ENCODE measurements at places on chromosomes 13 and 19.

DNA sequence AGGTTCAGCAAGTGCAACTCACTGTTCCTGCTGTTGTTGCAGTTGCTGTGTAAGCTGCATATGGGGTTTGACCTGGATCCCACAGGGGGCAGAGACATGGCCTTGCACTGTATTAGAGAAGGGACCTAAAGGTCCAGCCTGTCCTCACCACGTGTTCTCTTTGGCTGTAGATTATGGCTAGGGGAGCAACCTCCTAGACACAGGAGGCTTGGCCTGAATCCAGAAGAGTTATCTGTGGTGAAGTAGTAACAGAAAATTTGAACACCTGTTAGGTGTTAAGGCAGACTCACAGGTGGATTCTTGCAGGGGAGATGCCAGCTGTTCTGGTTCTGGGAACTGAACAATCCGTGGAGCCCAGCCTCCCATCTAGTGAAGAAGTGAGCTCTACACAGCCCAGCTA lies 3.4 kb upstream of the CYP4F11 start:
- no peak for DNase-seq

DNA sequence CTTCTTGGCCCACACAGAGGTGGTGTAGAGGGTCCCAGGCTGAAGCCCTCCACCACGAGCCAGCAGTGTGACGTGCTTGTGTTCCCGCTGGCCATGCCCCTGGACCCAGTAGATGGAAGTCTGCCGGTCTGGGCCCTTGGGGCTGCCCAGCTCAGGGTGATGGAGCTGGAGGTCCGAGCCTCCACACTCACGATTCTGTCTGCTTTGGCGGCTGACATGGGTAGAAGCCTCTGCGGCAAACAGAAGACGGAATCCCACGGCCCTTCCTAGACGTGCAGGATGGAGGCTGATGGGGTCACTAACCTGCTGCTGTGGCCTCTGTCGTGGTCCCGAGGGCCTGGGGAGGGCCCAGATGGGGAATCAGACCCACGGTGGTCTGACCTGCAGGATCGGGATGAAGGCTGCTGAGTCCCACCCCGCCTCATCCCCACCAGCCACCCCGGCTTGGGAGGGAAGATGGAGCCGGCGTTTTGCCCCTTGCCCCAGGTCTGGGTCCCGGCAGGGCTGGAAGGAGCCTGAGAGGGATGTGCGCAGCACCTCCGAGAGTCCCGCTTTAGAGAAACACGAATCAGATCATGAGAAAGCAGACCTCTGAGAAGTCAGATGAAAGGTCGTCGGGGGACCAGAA lies 4.4 kb downstream of the TMEM86B start:
- DNase-seq, result no peak

DNA sequence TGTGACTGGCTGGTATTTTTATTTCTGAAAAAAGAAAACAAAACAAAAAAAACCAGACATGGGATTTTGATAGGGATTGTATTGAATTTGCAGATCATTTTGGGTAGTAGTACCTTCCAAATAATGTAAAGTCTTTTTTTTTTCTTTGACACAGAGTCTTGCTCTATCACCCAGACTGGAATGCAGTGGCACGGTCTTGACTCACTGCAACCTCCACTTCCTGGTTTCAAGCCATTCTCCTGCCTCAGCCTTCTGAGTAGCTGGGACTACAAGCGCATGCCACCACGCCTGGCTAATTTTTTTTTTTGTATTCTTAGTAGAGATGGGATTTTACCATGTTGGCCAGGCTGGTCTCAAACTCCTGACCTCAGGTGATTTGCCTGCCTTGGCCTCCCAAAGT lies 4.2 kb downstream of the ZNF101 start:
- DNase-seq, result no peak

GRCh38 chr13:91946498-91947070 lies 548.2 kb downstream of the GPC5 start:
- no peak for DNase-seq

DNA sequence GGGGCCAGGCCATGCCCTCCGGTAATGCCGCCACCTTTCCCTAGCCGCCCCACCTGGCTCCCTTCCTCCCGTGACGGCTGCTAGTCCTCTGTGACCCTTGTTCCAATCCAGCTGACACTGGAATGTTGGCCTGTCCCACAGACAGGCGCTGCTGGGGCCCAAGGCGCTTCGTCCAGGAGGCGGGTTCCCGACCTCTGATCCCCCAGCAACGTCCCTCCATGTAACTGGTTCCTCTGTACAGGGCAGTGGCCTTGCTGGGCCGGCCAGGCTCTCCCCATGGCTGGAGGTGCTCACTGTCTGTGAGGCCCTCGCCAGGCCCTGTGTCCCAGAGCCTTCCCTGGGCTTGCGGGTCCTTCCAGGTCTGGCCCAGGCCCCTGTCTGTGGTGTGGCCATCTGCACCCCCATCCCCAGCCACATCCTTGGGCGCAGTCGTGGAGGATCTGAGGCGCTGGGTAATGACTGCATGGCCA lies 6.8 kb upstream of the GRIN3B start:
- DNase-seq, result no peak

- no peak for DNase-seq
These were observed 7.1 kb upstream of the DHRS12 start for GRCh38 chr13:51811046-51811445.

GRCh38 chr19:29741776-29742175 lies 26.7 kb upstream of the C19orf12 start:
- DNase-seq, result no peak

GRCh38 chr19:5314012-5314906 lies 26.4 kb downstream of the PTPRS start:
- peak; percentile 53 for DNase-seq

DNA sequence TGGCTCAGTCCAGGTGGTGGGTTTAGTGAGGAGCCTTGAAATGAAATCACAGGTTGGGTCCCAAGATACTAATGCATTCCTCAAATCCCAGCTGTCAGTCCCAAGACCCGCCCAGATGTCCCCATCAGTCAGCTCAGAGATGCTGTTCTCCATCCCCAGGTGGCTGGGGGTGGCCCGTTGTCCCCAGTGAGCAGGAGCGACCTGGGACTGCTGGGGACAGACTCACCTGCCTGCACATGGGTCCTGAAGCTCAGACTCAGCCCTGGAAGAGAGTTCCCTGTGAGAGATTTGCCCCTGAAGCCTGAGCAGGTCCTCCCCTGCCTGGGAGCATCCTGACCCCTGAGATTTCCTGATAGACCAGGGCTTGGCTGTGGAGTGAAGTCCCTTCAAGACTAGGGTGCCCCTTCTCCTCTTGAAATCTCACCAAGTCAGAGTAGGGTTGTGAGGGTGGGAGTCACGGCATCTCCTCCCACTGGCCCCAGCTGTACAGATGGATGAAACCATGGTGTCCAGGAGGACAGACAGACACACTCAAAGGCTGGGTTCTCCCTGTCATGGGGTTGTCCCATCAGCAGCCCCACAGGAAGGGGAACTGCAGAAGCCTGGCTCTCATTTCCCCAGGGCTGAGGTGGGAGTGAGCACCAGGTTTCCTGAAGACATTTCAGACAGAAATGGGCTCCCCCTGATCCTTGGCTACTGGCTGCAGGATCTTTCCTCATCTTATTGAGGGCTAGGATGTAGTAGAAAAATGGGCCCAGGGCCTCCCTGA lies 14.4 kb downstream of the LILRA5 start:
- no peak for DNase-seq

DNA sequence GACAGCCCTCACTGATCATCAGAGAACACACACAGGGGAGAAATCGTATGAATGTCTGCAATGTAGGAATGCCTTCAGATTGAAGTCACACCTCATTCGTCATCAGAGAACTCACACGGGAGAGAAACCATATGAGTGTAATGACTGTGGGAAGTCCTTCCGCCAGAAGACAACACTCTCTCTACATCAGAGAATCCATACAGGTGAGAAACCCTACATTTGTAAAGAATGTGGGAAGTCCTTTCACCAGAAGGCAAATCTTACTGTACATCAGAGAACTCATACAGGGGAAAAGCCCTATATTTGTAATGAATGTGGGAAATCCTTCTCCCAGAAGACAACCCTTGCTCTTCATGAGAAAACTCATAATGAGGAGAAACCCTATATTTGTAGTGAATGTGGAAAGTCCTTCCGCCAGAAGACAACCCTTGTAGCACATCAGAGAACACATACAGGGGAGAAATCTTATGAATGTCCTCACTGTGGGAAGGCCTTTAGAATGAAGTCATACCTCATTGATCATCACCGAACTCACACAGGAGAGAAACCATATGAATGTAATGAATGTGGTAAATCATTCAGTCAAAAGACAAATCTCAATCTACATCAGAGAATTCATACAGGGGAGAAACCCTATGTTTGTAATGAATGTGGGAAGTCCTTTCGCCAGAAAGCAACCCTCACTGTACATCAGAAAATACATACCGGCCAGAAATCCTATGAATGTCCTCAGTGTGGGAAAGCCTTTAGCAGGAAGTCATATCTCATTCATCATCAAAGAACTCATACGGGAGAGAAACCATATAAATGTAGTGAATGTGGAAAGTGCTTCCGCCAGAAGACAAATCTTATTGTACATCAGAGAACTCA lies 32.5 kb downstream of the ZNF567 start:
- DNase-seq, result peak; percentile 7

- DNase-seq, result no peak
These were observed 173.9 kb downstream of the FLT1 start for GRCh38 chr13:28320884-28321574.

DNA sequence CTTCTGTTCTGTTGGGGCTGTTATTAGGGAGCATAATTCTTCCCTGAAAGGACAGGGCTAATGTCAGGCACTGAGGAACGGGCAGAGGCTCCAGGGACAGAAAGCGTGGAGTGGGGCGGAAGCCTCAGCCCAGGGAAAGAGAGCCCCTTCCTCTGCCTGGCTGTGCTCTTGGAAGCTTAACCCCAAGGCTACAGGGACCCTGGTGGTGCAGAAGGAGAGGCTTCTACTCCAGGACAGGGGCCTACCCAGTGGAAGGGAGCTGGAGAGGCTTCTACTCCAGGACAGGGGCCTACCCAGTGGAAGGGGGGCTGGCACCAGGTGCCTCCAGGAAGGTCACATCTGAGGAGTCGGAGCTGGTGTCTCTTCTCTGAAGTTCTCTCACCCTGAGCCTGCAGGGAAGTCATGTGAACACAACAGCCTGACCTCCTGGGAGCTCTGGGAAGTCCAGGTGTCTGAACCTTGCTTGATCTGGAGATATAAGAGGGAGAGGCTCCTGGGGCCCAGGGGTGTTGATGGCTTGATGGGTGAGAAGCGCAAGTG lies 159.5 kb upstream of the SOX1 start:
- no peak for DNase-seq

DNA sequence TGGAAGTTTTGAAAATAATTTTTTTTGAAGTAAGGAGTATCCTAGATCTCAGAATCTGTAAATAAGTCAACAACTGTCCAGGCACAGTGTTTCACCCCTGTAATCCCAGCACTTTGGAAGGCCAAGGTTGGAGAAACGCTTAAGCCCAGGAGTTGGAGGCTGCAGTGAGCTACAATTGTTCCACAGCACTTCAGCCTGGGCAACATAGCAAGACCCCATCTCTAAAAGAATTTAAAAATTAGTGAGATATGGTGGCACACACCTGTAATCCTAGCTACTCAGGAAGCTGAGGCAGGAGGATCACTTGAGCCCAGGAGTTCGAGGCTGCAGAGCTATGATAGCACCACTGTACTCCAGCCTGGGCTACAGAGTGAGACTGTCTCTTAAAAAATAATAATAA lies 87.2 kb upstream of the ZNF507 start:
- no peak for DNase-seq

- DNase-seq, result no peak
These were observed 50.0 kb downstream of the BRD4 start for GRCh38 chr19:15282311-15282705.

DNA sequence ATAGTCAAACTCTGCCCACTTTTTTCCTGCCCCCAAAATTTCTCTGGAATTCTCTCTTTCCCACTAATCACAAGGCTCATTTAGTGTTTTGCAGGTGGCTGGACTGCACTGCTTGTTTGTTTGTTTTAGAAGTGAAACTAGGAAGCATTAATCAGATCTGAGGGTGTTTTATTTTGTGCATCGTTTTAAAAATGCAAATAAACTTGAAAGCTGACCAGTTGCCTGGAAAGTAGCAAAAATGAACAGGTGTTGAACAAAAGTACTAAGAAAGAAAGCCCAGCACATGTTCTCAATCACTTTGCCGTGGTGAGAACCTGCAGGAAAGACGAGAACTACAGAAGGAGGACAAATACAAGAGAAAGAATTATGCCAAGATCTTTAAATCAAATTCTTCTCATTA lies 365.5 kb downstream of the PCDH9 start:
- DNase-seq, result no peak

GRCh38 chr13:89602655-89603054 lies 1744.8 kb upstream of the MIR17HG start:
- DNase-seq, result no peak

- DNase-seq, result no peak
These were observed 52.5 kb downstream of the FOXO1 start for GRCh38 chr13:40613914-40614313.

- DNase-seq, result no peak
These were observed 184.0 kb downstream of the KDM4B start for GRCh38 chr19:5152767-5153532.

DNA sequence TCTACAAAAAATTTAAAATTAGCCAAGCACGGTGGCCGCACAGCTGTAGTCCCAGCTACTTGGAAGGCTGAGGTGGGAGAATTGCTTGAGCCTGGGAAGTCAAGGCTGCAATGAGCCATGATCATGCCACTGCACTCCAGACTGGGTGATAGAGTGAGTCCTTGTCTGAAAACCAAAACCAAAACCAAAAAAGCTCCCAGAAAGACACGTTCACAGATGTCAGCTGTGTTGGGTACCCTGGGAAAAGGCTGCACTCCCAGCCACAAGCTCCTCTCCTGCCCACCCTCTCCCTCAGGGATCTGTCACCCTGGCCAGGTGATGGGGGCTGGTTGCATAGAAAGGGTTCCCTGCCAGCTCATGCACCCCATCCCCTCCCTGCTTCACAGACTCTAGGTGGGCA lies 53.3 kb downstream of the RNF6 start:
- DNase-seq, result no peak

- no peak for DNase-seq
These were observed 32.4 kb downstream of the GJA3 start for GRCh38 chr13:20128459-20128931.

- no peak for DNase-seq
These were observed 275.8 kb upstream of the GPC6 start for GRCh38 chr13:92950771-92951170.

DNA sequence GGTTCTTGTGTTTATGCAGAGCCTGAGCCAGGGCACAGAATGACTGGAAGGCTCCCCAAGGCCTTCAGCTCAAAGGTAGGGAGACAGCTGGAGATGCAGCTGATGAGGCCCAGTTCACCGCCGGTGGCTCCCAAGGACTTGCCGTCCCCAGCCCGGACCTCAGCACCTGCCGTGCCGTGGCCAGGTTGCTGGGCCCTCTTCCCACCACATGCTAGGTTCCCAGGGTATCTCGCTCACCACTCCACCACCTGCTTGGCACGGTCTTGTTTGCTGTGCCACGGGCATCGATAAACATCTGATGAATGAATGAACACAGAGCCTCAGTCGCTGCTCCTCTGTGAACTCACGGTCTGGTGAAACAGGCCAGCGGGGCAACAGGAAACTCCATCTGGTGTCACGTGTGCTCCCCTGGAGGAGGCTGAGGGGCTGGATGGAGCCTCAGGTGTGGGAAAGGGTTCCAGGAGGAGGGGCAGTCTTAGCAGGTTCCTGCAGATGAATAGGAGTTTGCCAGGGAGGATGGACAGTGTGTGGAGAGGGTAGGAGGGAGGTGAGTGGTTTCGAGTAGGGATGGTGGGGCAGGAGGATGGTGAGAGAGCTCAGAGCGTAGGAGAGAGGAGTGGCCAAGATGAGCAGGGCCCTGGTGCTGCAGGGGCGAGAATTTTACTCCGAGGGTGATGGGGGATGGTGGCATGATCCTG lies 3.6 kb upstream of the KLK14 start:
- DNase-seq, result no peak
